ENCODE measurements at places on chromosomes 3 and 15.

DNA sequence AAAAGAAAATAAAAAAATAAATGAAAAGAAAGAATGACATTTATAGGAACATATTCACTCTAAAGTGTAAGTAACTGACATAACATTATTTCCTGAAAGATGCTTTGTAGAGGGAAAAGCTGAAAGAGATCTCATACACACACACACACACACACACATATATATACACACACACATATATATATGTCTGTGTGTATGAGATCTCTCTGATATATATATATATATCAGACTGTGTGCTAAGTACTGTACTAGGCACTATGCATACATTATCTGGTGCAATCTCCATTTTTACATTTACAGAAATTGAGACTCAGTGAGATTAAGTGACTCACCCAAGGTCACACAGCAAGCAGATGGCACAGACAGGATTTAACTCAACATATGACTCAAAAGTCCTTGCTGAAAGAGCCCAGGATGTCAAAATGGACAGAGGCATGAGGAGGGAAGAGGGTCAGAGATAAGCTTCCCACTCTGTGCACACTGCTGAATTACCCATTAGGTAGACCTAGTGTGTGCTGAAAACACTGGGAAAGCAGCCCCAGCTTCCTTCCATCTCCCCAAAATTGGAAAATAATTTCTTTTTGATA, 15.0 kb downstream of the BHLHE40 start:
- peak; percentile 40 for DNase-seq

GRCh38 chr3:38281895-38282686, at the start of gene SLC22A14:
Gene SLC22A14, plus strand, starts transcription at chr3:38282294. Its CDS starts 23,733 bp downstream, at chr3:38306027.
- DNase-seq: no peak

- no peak for DNase-seq
Observed at GRCh38 chr3:145719114-145719513, 441.9 kb downstream of the PLOD2 start.

- no peak for DNase-seq
Observed at GRCh38 chr3:167705840-167706239, 28.9 kb downstream of the PDCD10 start.

GRCh38 chr3:179105881-179106280, 34.3 kb upstream of the ZMAT3 start:
- DNase-seq: no peak
